ENCODE measurements at places on chromosomes 5 and 9. TPM values are rescaled to one million over a fixed set of nuclear protein-coding genes. Genes with fewer than 3 reads are reported as not detected.

C9 gene
- total RNA-seq: not detected

PCDHB5 gene
- 0.36 TPM for total RNA-seq

CBY3 gene
- total RNA-seq: not detected

IL5 gene
- total RNA-seq: not detected

SH3RF2 gene
- 1.1 TPM for total RNA-seq

GFM2 gene
- total RNA-seq: 81.1 TPM

FIBCD1 gene
- 0.48 TPM for total RNA-seq

HSD17B3 gene
- total RNA-seq: not detected

OR2Y1 gene
- not detected for total RNA-seq

PCDHGB2 gene
- 14.0 TPM for total RNA-seq

MARVELD2 gene
- not detected for total RNA-seq

PCDHA6 gene
- not detected for total RNA-seq

SLC36A3 gene
- total RNA-seq: not detected

SPOCK1 gene
- 9.7 TPM for total RNA-seq

GPRIN1 gene
- 9.6 TPM for total RNA-seq

DNA sequence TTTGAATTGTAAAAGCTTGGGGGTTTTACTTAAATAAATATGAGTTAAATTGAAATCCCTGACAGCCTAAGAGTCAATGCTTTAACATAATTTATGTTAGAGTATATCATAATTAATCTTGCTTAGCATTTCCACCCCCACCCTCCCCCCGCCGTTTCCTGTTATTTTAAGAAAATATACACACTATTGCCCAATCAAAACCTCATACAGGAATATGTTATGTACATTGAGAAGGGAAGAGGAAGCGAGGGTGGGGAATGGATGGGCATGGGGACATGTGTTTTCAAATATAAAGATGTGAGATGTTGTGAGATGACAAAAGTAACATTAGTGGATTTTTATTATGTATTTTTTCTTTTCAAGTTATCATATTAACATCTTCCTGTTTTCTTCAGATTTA lies 561.1 kb upstream of the MEF2C start:
- DNase-seq: no peak

DNA sequence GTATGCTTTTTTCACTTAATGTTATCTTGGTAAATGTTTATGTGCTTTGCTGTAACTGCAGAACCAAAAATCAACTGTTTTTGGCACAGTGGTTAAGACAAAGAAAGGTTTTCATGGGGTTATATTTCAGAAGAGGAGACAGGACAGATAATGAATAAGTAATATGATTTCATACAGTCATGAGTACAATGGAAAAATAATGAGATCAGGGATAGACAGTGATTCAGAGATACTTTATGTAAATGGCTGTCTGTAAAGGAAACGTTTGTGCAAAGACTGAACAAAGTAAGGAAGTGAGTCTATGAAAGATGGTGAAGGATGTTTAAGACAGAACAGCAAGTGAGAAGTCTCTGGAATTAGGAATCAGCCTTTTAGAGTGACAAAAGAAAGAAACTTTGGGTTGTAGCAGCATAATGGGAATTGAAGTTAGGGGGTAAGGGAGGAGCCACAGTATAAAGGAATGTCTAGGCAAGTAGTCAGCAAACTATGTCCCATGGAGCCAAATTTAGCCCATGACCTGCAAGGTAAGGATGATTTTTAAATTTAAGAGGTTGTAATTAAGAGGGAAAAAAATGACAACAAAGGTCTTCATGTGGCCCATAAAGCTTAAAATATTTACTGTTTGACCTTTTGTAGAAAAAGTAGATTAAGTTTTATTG lies 55.0 kb downstream of the TNPO1 start:
- DNase-seq: no peak

GRCh38 chr9:113343732-113344231 lies 3.7 kb upstream of the WDR31 start:
- peak; percentile 63 for DNase-seq

GRCh38 chr9:97711223-97711626 lies 14.1 kb upstream of the XPA start:
- no peak for DNase-seq

GRCh38 chr9:33687779-33688178 lies 107.6 kb upstream of the PRSS3 start:
- no peak for DNase-seq

GRCh38 chr9:115353681-115354080 lies 235.7 kb upstream of the TNC start:
- no peak for DNase-seq

DNA sequence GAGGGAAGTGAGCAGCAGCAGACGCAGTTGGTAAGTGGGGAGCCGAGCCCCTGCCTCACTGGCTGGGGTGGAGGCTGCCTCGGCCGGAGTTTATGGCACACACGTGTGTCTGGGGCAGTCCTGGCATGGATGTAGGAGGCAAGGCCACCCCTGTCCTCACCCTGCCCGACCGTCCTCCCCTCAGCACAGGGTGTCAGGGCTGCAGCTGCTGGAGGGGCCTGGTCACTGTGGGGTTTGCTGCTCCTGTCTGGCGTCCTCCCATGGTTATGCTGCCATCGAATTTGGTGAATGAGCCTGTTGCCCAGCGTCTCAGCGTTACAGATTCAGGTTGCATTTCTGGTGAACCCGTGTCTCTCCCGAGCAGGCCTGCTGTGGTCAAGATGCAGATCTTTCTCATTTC lies 32.4 kb downstream of the CEP72 start:
- no peak for DNase-seq

DNA sequence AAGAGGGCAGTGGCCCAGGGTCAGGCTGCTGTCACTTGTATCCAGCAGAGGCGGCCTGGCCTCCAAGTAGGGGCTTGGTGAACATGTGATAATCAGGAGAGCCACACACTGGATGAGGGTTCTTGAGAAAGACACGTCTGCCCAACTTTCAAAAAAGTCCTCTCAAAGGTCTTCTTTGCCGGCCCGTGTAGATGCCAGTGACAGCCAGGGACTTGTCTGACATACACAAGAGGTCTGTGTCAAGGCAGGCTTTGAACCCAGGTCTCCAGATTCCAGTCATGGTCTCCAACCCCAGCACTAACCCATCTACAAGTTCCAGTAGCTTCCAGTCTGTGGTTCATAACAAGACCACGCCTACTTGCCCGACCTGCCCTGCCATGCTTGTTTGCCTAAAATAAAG lies 7.9 kb upstream of the AMBP start:
- DNase-seq: no peak

DNA sequence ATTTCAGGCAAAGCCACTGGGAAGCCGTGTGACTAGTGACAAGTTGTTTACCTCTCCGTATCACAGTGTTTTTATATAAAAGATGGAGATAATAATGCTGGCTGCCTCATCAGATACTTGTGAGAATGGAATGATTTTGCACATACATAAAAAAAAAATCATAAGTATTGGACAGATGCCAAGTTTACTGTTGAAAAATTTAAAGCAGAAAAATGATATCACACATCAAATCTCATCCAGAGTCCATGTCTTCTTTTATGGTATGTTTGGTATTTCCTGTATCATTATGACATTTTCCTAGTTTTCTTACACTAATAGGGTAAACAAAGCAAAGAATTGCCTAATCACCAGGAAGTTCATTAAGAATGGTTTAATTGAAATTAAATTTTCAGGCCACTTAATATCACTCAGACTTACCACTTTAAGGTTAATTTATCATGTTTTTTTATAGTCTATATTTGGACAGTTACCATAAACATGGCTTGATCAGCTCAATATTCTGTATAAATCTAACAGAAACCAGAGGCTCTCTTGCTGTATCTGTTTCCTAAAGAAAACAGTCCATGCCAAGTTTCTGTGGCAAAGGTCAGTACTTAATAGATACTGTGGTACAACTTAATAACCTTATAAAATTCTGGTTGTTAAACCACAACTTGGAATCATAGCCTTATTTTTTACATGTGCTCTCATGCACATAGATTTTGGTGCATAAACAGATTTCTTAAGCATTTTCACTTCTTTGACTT lies 656.5 kb upstream of the RIOK2 start:
- peak; percentile 24 for DNase-seq

GRCh38 chr5:44336708-44337107 lies 52.5 kb downstream of the FGF10 start:
- DNase-seq: no peak

- no peak for DNase-seq
Observed at GRCh38 chr5:16140417-16140816, 39.2 kb downstream of the MARCHF11 start.

DNA sequence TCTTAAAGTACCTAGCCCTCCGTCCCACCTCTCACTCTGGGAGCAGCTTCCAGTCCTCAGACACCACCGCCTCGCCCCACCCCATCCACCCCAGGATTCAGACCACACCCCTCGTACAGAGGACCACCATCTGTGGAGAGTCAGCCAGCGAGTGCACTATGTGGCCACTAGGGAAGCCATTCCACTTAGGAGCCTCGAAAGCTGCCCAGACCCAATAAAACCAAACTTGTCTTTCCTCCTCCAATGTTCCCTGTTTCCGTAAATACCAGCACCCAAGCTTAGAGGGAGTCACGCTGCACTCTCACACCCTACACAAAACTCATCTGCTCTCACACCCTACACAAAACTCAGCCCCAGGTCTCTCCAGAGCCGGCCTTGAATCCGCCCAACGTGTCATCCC lies 1.9 kb downstream of the GCNT4 start:
- no peak for DNase-seq

GRCh38 chr5:147072622-147073021 lies 162.2 kb upstream of the STK32A start:
- no peak for DNase-seq

DNA sequence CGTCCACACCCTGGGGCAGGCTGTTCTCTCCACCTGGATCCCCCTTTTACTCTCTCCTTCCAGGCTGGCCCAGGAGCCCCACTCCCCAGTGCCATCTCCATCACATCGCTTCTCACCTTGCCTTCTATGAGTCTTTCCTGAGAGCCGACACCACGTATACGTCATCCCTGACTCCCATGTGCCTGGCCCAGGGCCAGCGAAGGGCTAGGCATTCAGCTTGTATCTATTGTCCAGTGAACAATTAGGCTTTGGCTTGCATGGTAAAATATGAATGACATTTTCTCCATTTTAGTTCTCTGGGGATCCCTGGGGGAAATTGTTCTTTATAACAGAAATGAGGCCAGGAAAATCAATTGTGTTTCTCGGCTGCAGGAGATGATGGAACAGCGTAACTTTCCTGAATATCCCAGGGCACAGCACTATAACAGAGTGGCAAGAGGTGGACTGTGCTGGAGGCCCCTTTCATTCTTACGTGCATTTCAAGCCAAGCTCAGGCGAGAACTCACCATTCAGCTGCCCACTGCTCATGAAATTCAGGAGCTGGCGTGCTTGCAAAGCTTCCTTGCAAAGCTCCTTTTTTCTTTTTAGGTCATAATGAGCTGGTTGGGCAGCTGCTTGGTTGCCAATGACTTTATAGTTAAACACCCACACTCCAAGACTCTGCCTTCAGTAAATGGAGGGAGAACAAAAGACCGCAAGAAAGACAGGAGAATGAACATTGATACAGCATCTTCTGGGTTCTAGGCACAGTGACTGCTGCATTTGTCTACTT lies 37.7 kb downstream of the NSG2 start:
- no peak for DNase-seq

DNA sequence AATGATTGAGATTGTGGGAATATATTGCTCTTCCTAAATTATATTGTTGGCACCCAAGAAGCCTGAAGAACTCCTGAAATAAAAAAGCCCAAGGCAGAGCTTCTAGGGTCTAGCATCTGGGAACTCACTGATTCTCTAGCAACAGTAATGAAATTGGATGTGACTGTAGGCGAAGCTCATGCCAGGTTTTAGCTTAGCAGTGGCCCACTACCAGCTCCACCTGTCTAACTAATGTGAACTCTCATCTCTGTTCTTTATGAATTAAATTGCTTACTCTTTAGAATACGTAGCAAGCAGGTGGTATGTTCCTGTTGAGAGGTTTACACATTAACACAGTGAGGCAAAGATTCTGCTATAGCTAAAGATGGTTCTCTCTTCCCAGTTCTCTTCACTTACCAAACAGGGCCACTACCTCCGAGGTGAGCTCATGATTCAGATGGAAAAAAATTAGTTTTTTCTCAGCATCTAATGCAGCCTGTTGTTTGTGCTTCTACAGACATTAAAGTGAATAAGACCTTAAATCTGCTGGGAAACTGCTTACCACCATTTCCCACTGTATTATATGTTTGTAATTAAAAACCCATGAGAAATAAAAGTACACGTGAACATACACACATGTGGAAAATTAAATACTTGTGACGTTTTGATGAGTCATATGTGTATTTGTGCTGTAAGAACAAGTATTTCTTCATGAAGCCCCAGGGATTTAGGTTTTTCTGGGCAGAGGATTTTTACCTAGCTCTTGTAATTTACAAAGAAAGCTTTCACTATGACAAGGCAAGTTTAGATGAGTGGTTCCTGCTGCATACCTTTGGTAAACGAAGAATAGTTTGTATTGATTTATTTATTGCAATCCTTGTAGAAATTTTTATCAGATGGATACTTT lies 360.1 kb downstream of the KDM4C start:
- DNase-seq: no peak

DNA sequence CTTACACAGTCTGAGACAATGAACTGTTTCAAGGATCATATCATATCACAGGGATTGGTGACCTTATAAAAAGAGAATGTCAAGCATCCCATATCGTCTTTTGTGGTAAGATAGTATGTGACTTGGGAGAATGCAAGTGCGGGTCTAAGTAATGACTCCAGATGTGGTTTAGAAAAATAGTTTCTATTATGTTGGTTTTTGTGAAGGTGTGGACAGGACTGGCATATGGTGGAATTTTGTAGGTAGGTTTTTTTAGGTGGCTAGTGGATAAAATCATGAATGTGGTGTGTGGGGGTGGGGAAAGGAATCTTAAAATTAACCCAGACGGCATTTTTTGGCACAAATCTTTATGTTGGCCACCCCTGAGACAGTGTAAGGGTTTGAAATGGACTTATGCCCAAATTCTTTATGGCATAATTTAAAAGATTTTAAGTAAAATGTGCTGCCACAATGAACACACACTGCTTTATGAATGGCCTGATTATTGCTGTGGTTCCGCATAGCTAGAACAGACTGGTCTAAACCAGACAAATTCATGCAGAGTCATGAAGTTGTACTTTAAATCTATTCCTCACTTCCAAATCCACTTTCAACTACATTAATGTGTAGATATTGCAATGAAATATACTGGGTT lies 204.8 kb upstream of the HAPLN1 start:
- peak; percentile 79 for DNase-seq

- DNase-seq: no peak
Observed at GRCh38 chr5:93590493-93590892, 7.5 kb downstream of the NR2F1 start.

- DNase-seq: peak; percentile 62
Observed at GRCh38 chr9:131237291-131237690, 39.0 kb downstream of the FAM78A start.

- DNase-seq: peak; percentile 97
Observed at GRCh38 chr5:138464008-138464387, 1.3 kb upstream of the EGR1 start.
